ENCODE measurements at places on chromosomes 3 and 15. TPM values are rescaled to one million over a fixed set of nuclear protein-coding genes. Genes with fewer than 3 reads are reported as not detected.

The DLL4 gene
- total RNA-seq: 1.5 TPM

The CFAP161 gene
- not detected for total RNA-seq

The CACNA2D3 gene
- total RNA-seq: 0.79 TPM

The UROC1 gene
- not detected for total RNA-seq

The SLC24A5 gene
- total RNA-seq: not detected

The CSPG5 gene
- total RNA-seq: 0.25 TPM

The WNT5A gene
- total RNA-seq: 39.0 TPM

The LRRC49 gene
- 25.1 TPM for total RNA-seq

Measured in aortic smooth muscle cell (primary cell).